ENCODE measurements at places on chromosomes 16 and 17.
A peak's percentile ranks its signal among the peaks of the same experiment; 100 is the strongest.

DNA sequence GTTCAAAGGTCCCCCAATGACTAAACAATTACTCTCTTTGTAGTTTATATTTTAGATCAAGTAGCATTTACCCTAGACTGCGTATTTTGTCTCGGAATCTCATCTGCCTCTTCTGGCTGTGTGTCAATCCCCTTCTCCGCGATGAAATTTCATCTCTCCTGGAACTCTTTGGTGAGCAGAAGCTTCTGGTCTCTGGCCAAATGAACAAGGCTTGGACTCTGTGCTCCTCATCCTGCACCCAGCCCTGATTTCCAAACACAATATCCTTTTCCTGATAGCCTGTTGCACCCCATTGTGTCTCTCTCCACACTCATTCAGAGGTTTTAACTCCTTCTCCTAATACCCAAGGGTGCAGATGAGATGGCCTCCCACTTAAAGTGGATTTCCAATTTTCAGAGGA, 609.4 kb upstream of the CDH5 start:
- DNase-seq: no peak

DNA sequence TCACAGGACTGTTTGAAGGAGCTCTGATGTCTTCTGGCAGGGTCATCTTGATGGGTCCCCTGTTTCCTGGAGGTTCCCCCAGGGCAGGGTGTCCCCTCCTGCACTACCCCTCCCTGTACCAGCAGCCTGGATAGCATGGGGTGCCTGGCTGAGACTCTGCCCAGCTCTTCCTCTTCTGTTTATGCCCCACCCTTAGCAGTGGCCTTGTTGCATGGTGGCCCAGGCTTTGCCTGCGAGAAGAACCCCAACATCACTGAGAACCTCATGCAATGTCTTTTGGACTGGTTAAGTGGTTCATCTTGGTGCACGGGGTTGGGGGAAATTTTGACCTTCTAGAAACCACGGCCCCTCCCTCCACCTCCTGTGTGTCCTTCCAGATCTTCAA, 121.8 kb downstream of the IRX3 start:
- no peak for DNase-seq

- DNase-seq: peak; percentile 80
These were observed 89.7 kb upstream of the CLEC18A start for GRCh38 chr16:69861292-69862030.

- DNase-seq: no peak
These were observed 17.4 kb upstream of the COL1A1 start for GRCh38 chr17:50218771-50219315.

DNA sequence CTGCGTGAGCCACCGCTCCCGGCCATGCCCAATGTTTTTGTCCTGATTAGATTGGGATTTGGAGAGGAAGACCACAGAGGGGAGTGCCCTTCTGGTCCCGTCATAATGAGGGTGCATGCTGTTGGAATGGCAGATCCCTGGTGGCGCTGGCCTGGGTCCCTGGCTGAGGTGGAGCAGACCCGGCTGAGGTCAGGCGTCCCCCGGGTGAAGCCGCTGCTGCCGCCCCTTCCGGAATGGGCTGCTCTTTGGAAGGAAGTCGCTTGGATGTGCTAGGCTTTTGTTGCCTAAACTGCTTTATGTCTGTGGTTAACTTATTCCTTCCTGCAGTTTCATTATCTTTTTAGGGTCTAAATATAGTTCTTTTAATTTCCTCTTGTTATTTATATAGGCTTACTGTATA, 120.3 kb upstream of the CHMP6 start:
- no peak for DNase-seq

- DNase-seq: no peak
These were observed 51.5 kb downstream of the GTF3C1 start for GRCh38 chr16:27498031-27498825.

GRCh38 chr17:30337393-30337999, 3.6 kb upstream of the TMIGD1 start:
- no peak for DNase-seq

GRCh38 chr17:8475781-8476180, 40.1 kb downstream of the NDEL1 start:
- DNase-seq: no peak

- DNase-seq: no peak
These were observed at the start of gene IRF8 for GRCh38 chr16:85898521-85899442. TSS of gene IRF8 (plus strand) at chr16:85899162. CDS start at chr16:85903016, 3,854 bp downstream.

- no peak for DNase-seq
These were observed 18.3 kb downstream of the RND2 start for GRCh38 chr17:43043307-43043706.

GRCh38 chr17:64020056-64020766, at the start of gene ICAM2:
TSS of gene ICAM2 (minus strand) at chr17:64020633. CDS start at chr17:64006691, 13,942 bp downstream.
- no peak for DNase-seq

DNA sequence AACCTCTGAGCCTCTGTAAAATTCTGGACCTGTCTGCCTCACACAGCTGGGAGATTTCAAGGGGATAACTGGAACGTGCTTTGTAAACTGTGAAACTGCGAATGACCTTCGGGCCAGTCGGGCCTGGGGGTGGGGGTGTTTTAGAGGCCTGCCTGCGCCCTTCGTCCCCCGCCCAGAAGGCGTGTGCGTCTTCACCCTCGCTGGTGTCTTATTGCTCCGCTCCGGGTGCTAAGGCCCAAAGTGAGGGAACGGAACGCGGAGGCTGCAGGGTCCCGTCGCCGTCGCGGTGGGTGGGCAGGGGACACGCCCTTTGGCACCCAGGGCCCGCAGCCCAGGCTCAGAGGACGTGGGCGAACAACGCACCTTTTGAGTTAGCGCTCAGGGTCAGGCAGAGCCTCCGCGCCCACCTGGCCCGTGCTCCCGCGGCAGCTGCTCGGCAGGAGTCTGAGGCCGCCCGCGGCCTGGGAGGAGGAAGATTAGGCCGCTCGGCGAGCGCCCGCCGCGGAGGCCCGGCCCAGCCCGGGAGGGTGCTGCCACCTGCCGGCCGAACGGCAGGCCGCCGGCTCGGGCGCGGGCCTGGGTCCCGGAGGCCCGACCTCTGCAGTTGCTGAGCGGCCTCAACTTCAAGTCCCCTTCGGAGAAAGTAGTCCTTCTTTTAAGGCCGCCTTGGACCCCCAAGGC, 29.7 kb downstream of the DCAKD start:
- no peak for DNase-seq

DNA sequence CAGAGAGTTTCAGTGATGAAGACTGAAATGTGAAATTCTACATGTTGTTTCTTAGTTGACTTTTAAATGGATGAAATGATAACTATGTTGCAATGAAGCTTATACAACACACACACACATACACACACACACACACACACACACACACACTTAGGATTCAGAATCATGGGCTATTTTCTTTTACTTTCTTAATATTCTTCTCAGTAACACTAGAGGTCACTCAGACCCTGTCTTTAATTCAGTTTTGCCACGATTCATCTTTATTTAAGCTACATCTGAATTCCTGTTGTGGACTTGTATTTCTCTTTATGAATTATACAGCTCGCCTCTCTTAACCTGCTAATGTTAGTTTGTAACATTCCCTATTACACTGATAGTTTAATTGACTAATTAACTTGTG, 109.6 kb upstream of the GOT2 start:
- DNase-seq: no peak

GRCh38 chr17:17416400-17417360, 60.1 kb upstream of the MED9 start:
- no peak for DNase-seq

GRCh38 chr16:63066552-63066951, 1030.3 kb upstream of the CDH8 start:
- no peak for DNase-seq

GRCh38 chr16:4053301-4053845, 62.9 kb downstream of the ADCY9 start:
- DNase-seq: peak; percentile 47

DNA sequence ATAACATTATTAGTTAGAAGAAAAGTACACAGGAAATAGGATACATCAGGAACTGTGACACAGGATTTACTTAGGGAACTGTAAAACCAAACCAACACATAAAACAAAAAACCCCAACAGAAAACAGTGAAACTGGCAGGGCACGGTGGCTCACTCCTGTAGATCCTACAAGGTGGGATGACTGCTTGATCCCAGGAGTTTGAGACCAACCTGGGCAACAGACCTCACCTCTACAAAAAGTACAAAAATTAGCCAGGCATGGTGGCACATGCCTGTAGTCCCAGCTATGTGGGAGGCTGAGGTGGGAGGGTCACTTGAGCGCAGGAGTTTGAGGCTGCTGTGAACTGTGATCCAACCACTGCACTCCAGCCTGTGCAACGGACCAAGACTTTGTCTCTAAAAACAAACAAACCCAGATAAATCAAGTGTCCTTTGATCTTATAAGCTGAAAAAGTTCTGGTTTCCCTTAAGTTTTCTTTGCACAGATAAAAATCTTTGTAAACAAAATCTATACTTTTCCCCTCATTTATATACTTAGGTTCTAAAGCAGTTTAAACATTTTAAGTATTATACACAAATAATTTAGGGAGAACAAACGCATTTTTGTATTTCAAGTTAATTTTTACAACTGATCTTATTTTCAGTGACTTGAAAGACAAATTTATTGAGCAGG, 111.5 kb upstream of the TOB1 start:
- DNase-seq: no peak

DNA sequence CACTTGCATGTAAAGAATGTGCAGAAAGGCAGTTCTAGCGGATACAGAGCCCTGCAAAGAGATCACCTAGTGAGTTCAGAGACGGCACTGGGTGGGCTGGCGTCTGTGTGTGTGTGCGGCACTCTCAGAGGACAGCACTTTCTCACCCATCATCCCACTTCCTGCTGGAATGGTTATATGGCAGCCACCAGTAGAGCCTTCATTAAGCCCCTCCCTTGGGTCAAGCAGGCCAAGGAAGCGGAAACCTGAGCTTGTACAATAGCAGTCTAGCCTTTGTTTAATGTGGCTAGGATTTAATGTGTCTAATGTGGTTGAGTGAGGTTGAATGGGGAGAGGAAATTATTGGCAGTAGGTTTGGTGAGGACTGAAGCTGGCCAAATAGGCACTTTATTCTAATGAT, 88.3 kb upstream of the ELAC2 start:
- no peak for DNase-seq

- no peak for DNase-seq
These were observed 13.0 kb upstream of the NFATC3 start for GRCh38 chr16:68072038-68072695.

- no peak for DNase-seq
These were observed 229.8 kb downstream of the MAF start for GRCh38 chr16:79370736-79371135.

- DNase-seq: no peak
These were observed 235.7 kb downstream of the NTN1 start for GRCh38 chr17:9256751-9257629.

DNA sequence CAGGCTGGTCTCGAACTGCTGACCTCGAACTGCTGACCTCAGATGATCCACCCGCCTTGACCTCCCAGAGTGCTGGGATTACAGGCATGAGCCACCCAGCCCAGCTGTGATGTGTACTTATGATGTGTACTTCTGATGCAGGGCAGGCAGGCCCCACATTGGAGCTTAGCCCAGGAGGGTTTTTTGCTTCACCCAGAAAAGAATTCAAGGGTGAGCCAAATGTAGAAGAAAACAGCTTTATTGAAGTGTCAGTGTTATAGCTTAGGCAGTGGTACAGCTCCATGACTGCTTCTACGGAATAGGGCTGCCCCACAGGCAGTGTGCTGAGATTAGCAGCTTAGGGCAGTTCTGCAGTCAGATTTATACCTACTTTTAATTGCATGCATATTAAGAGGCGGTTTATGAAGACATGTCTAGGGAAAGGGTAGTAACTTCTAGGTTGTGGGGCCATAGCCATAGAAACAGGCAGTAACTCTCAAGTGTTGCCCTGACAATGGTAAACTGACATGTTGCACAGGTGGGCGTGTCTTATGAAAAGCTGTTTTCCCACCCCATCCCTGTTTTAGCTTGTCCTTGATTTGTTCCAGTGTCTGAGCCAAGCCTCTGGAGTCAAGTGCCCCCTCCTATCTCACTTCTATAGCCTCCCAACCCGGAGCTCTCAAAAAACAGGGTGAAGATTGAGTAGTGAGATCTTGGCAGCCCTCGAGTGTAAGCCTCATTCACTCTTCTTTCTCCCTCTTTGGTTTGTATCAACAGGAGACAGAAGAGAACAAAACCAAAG, 24.1 kb upstream of the POLR3E start:
- DNase-seq: no peak

GRCh38 chr17:20128036-20128667, 119.0 kb downstream of the SPECC1 start:
- no peak for DNase-seq

GRCh38 chr17:44279666-44280391, 11.9 kb upstream of the SLC4A1 start:
- no peak for DNase-seq

DNA sequence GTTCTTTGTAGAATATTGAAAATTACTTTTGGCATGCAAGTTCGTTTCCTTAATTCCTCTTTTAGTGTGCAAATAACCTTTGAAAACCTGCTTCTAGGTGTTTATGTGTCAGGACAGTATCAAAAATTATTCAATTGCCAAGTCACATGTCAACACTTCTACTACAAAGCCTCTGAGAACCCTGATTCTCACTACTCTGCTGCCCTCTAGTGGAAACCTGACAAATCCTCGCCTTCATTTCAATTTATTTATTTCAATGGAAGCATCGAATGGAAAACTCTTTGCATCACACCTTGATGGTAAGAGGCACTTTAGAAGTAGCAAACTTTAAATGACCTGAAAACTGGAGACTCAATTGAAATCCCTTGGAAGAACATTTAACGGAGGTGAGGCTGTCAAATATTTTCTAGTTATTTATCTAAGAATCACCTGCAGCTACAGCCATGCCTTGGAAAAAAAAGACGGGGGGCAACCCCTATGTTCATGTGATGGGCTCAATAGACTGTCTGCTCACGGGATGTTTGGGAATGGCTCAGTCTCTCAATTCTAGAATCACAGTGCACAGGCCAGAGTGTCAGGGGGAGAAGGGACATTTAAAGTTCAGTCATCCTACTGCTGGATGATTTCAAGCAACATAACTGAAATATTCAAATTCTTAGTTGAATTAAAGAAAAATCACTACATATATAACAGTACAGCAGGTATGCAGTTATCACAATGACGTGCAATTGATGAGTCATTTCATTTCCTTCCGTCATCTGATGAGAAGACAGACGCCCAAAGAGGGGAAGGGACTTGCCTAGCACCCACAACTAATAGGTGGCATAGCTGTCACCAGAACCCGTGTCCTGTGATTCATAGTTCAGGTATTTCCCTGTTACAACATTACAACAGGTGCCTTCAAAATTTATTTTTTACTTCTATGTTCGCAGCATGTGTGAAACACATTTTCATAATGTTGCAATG, 563.9 kb downstream of the TOX3 start:
- peak; percentile 70 for DNase-seq

GRCh38 chr16:55543472-55543871, 23.0 kb upstream of the CAPNS2 start:
- DNase-seq: no peak

- no peak for DNase-seq
These were observed 89.3 kb upstream of the NKD1 start for GRCh38 chr16:50458667-50459495.

- no peak for DNase-seq
These were observed 147.6 kb downstream of the C16orf95 start for GRCh38 chr16:87169509-87169995.
